Fibroblast of mammary gland (primary cell): ENCODE measurements at places on chromosomes 7 and 10.
A peak's percentile ranks its signal among the peaks of the same experiment; 100 is the strongest.

DNA sequence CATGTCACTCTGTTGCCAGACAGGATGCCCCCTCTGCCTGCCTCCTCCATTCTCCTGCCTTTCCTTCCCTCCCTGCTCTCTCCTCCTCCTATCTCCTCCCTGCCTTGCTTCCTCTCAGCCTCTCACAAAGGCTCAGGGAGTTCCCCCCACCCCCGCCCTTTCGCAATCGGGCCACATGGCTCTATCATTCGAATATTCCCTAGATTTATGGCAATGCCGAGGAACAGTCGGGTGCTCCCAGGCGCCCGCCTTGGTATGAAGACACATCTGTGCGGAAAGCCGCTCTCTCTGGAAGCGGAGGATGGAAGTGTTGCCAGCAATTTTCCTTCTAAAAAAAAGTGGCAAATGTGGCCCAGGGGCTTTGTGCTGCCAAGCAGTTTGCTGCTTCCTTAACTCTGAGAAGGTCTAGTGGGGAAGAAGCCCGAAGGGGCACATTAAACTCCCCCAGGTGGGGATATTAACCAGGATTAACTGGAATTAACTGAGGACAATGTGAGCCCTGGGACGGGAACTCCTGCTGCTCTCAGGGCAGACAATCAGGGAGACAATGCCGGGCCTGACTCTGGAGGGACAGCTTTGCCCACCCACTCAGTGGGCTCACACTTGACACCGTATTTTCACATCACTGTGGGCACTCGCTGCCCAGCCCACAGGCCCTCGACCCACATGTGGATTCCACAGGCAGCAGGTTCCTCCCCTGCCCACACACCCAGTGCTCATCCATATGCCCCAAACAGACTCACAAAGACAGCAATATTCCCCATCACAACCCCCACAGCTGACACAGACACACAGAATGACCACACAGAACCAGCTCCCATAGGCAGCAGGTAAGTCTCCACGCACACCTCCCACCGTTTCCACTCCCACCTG lies 88.4 kb upstream of the SMNDC1 start:
- peak; percentile 93 for DNase-seq

DNA sequence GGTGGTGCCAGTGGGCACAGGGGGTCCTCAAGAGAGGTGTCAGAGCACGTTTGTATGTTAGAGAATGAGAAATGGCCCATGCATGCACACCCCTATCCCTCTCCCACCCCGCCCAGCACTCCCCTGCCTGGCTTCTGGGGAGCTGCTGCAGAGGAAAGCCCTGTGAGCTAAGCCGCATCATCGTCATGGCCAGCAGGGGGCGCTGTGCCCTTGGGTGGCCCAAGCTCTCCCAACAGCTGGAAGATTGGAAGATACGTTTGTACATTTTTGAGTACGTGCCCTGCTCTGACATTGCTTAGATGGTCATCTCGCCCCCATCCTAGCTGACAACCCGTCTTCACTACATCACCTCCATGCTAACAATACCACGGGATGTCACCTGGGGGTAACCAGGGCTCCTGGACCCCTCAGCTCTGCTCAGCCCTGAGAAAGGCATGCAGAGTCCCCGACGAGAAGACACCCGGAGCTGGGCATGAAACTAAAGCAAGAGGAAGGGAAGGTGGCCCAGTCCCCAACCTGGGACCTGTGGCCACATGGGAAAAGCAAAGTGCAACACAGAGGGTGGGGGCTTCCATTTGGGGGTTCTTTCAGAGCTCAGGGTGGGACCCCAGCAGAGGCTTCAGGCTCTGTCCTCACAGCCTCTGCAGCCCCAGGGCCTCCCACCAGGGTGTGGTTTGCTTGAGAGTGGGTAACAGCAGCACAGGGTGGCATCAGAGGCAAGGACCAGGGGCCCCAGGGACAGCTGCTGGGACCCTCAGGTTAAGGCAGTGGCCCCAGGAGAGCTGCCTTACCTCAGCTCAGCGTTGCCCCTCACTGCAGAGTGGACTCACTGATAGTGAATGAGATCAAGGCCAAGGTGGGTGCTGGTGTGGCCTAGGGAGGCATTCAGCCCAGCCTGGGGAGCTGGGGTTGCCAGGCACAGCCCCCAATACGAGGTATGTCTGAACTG lies 136.6 kb downstream of the PTPN20 start:
- peak; percentile 66 for DNase-seq

DNA sequence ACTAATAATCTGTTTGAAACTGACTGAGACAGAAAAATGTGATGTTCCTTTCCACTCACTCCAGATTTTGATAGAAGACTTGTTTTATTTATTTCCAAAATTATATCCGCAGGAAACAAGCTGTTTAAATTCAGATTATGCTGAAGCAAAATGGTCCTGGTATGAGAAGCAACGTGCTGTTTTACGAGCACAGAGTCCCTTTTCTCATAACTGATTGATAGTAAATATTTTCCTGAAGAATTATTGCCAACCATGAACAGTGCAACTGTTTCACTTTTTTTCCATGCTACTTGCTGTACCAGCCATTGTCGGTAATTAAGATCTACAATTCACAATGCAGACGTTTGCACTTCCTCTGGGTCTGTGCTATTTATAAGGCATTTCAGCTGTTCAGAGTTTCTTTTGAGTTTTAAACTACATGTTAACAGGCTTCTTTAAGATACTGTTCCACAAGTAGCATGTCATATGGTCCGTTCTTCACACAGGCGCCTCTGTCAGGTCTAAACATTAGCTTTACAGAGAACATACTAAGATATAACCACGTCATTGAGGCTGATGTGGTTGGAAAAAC lies 103.8 kb downstream of the POLL start:
- DNase-seq, result no peak

DNA sequence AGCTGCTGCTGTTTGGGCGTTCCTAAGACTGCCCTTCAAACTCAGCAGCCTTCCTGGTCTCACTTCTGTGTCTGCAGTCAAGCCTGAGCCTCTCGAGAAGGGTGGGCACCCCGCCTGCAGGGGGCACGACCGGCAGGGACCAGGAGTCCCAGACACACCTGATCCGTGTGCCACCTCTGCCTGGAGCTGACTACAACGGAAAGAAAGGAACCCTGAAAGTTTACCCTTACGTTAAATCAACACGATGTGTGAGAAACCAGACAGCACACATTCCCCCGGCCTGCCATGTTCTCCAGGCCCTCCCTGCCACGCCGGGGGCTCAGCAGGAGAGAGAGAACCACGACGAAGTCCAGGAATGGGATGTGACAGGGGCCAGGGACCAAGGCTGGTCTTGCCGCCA lies 5.0 kb downstream of the MAD1L1 start:
- no peak for DNase-seq

GRCh38 chr7:111401516-111401915 lies 160.8 kb downstream of the IMMP2L start:
- DNase-seq, result no peak

DNA sequence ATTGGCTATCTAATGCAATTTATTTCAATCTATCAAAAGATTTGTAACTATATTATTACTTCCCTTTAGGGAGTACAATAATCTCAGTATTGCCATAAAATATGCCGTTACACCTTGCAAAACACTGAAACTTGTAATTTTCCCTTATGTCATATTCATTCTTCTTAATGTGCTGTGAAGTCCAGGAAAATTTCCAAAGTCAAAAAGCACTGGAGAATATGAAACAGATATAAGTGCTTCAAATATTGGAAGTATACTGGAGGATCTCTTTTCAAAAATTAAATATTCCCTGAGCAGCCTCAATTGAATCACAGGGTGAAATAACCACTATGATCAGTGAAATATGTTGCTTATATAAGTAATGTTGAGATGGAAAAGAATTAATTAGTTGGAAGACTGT lies 356.0 kb downstream of the PPP1R3A start:
- DNase-seq, result no peak

- no peak for DNase-seq
Measured at GRCh38 chr7:134067164-134067563, 60.0 kb upstream of the LRGUK start.

GRCh38 chr10:15106352-15107013 lies 9.3 kb downstream of the RPP38 start:
- peak; percentile 75 for DNase-seq

DNA sequence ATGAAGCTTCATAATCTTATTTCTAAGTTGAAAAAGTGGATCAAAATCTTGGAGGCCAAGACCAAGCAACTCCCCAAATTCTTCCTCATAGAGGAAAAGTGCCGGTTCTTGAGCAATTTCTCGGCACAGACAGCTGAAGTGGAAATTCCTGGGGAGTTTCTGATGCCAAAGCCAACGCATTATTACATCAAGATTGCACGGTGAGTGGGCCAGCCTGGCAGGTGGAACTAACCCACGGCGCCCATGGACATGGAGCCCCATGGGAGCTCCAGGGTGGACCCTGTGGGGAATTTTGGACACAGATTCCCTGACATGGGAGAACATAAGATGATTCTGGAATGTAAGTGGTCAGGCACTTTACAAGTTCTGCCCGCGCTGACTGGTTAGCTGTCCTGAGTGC lies 125.9 kb downstream of the TRRAP start:
- peak; percentile 27 for DNase-seq

DNA sequence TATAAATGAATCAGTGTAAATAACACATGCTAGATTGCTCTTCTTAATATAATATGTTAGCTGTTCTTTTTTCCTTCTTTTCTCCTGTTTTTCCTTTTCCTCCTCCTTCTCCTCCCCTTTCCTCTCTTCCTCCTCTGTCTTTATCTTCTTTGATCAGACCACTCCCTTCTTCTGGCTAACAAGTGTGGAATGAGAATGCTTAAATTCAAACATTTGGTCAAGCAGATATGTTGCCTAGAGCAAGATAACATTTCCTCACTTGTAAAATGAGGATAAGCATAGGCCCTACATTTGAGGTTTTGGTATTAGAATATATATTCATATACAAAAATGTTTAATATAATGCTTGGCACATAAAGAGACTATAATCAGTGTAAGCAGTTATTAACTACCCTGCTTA lies 299.1 kb downstream of the PCDH15 start:
- no peak for DNase-seq
